ENCODE measurements at places on chromosomes 7 and 10. TPM values are rescaled to one million over a fixed set of nuclear protein-coding genes. Genes with fewer than 3 reads are reported as not detected.

The LIPJ gene
- polyA plus RNA-seq = not detected

The FGFBP3 gene
- 2.2 TPM for polyA plus RNA-seq

The CALY gene
- not detected for polyA plus RNA-seq

The GFRA1 gene
- polyA plus RNA-seq = not detected

The ATP6V0E2 gene
- 51.8 TPM for polyA plus RNA-seq

The HOXA6 gene
- 0.39 TPM for polyA plus RNA-seq

The SEMA3A gene
- 0.08 TPM for polyA plus RNA-seq

The SLC26A3 gene
- not detected for polyA plus RNA-seq

The MLXIPL gene
- polyA plus RNA-seq = not detected

The FANK1 gene
- not detected for polyA plus RNA-seq

The MKRN1 gene
- polyA plus RNA-seq = 124 TPM

The AKR1C8 gene
- polyA plus RNA-seq = not detected

The LBX1 gene
- not detected for polyA plus RNA-seq

The SORBS1 gene
- polyA plus RNA-seq = 0.41 TPM

The SFTPA1 gene
- polyA plus RNA-seq = not detected

The OR13A1 gene
- 0.55 TPM for polyA plus RNA-seq

The GIMAP7 gene
- 24.1 TPM for polyA plus RNA-seq

The CAMK2B gene
- polyA plus RNA-seq = not detected

The HOXA11 gene
- polyA plus RNA-seq = not detected

The MMD2 gene
- not detected for polyA plus RNA-seq

The ARHGEF5 gene
- polyA plus RNA-seq = 1.4 TPM

The ZNF467 gene
- polyA plus RNA-seq = not detected

The HOXA10 gene
- 0.70 TPM for polyA plus RNA-seq

The TRIM50 gene
- polyA plus RNA-seq = not detected

The AKR1C4 gene
- not detected for polyA plus RNA-seq

The LEP gene
- polyA plus RNA-seq = not detected

The SPDYE16 gene
- polyA plus RNA-seq = 0.11 TPM

The NKX1-2 gene
- polyA plus RNA-seq = not detected

The SRRM3 gene
- not detected for polyA plus RNA-seq

The APBB1IP gene
- polyA plus RNA-seq = 66.4 TPM

The PLXNA4 gene
- polyA plus RNA-seq = not detected

The FAM25C gene
- polyA plus RNA-seq = not detected

The C7orf57 gene
- not detected for polyA plus RNA-seq

The CFAP58 gene
- polyA plus RNA-seq = not detected

The ZNF438 gene
- polyA plus RNA-seq = 4.0 TPM

The TBXAS1 gene
- polyA plus RNA-seq = 16.7 TPM

The FRMD4A gene
- 1.7 TPM for polyA plus RNA-seq

The CALML5 gene
- not detected for polyA plus RNA-seq

The FAM25G gene
- polyA plus RNA-seq = not detected

The HTR7 gene
- not detected for polyA plus RNA-seq

The ORC5 gene
- 16.9 TPM for polyA plus RNA-seq

The GNAI1 gene
- 0.10 TPM for polyA plus RNA-seq

The LRRN3 gene
- 2.7 TPM for polyA plus RNA-seq
